ENCODE measurements at places on chromosomes 2 and 18.

- DNase-seq = no peak
These were observed 163.6 kb downstream of the AGPS start for GRCh38 chr2:177556153-177556552.

DNA sequence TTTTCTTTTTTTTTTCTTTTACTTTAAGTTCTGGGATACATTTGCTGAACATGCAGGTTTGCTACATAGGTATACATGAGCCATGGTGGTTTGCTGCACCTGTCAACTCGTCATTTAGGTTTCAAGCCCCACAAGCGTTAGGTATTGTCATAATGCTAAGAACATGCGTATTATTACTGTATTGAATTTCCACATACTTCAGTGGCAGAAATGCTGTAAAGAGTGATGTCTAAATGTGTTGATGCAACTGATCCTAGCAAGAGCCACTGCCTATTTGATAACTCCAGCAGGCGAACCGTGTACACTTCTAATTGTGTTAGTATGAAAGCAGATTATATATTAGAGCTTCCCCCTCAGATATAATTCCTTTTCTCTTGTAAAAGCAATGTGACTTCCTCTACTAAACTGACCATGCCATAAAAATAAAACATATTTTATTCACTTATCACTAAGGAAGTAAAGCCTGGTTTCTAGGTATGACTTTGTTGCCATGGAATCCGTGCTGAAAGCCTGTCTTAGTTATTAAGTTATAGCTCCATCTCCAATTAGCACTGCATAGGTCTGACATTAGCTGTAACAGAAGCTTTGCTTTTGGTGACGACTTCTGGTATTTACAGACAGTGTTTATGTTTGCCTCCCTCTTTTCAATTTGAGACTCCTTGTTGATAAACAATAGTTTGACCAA lies 280.0 kb downstream of the GALR1 start:
- DNase-seq = no peak

- no peak for DNase-seq
These were observed 206.0 kb upstream of the SPRED2 start for GRCh38 chr2:65638443-65638842.

GRCh38 chr2:194465641-194466040 lies 1191.4 kb upstream of the SLC39A10 start:
- no peak for DNase-seq

DNA sequence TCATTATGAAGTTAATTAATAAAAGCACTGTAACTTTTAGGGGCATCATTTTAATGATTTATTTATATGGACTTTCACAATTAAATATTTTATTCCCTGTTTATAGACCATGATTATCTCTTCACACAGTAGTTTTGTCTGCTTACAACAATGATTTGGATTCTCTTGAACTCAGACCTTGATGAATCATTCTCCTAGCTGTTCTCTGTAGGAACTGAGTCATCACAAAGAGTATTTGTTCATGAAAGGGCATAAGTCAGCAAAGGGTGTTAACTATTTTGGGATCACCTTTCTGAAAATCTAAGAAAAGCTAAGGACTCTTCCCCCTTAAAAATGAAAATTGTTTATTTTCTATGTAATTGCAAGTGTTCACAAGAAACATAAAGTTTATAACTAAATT lies 461.1 kb upstream of the UBE2E3 start:
- no peak for DNase-seq

DNA sequence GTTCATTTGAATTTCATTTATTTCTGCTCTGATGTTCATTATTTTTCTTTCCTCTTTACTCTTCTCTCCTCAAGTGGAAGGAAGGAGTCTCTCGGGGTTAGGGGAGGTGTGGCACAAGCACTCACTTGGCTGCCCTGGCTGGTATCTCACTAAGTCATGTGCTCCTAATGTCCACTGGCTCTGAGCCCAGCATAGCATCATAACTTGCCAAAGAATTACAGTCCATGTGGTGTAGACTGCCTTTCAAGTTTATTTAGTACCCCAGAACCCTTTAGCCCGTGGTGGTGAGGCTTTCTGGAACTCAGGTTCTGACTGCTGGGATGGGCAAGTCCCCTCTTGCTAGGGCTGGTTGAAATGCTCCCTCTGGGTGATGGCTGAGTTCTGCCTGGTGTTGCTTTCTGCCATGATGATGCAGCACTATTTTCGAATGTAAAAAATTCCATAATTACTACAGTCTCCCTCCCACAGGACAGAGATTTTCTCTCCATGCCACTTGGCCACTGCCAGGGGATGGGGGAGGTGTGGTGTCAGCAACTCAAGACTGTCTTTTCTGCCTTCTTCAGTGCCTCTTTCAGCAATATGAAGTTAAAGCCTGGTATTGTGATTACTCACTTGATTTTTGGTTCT lies 22.2 kb downstream of the SPAG16 start:
- DNase-seq = no peak

GRCh38 chr2:120856421-120856862 lies 120.8 kb downstream of the GLI2 start:
- DNase-seq = no peak

DNA sequence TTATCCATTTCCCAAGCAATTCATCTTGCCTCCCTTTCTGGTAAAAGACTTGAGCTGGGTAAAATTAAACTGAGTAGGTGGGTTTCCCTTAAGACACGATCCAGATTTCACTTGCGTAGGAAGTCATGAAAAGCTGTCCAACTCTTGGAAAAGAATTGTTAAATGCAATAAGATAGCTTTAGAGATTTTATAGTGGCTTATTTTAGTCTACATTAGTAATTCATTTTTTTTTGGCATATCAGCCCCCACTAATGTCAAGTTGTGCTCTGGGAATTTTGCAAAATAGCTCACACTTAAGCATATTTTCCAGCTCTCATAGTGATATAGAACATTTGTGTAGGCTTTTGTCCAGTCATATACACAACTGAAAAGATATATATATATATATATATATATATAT lies 344.7 kb upstream of the FIGN start:
- no peak for DNase-seq

DNA sequence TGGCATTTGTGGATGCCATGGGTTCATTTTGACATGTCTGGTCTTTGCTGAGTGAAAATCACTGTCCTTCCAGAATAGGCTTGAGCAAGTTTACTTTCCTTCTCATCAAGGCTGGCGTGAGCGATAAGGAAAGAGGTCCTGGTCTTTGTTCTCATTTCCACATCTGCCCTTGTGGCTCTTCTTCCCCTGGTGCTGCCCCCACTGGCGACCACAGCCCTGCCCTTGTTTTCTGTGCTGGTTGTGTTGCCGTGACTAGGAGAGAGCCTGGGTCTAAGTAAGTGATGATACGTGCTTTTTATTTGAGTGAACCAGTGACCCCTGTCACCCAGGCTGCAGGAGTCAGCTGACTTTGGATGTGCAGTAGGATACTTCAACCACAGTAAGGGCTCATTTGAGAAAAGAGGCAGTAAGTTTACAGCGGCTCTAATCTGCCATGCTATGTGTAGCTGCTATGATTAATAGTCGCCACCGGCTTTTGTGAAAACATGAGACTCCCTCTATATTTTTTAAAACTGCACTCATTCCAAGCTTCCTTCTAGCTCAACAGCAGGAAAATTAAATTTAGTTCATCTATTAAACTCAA lies 441.7 kb downstream of the RNF144A start:
- DNase-seq = no peak

GRCh38 chr2:150688016-150688415 lies 200.5 kb upstream of the RND3 start:
- no peak for DNase-seq

- DNase-seq = no peak
These were observed 10.5 kb upstream of the NOL10 start for GRCh38 chr2:10700078-10700803.

DNA sequence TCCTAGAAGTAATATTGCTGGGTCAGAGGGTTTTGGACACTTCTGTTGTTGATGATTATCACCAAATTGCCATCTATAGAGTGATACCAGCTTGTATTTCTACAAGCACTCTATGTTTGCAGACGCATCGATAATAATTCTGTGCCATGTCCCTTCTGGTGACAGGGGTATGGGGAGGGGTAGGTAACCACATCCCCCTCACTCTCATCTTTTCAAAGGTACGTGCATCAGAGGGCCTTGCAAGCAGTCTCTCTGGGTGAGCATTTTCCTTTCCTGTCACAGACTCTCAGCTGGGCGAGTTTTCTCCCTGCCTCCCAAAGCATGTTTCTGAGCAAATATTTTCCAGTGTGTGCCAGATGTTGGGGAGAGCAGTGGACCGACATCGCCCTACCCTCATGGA lies 98.0 kb downstream of the SMAD7 start:
- no peak for DNase-seq

DNA sequence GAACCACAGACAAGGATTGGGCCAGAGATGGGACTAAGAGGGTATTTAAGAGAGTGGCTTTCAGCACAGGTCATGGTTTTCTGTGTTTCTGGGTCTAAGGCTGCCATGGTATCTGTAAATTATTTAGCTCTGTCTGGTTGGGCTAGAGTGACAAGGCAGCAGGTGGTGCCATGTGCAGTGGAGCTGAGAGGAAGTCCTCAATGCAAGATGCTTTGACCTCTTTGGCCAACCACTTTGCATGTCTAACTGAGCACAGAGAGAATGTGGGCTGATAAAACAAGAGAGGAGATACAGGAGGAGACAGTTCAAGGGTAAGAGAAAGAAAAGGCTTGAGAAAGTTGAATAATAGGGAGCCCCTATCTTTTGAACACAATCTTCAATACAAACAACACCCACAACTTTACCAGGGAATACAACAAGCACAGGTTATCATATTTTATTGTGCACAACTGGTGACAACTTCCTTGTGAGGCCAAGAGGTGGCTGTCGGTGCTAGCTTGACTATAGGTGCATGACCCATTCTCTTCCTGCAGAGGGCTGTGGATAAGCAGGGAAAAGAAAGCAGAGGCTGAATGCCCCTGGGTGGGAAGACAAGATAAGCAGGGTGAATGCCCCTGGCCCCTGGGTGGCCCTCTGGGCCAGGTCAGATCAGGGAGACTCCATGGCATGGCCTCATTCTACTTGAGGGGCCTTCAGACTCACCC lies 12.3 kb downstream of the FLACC1 start:
- no peak for DNase-seq

GRCh38 chr2:80026040-80026729 lies 278.4 kb downstream of the LRRTM1 start:
- no peak for DNase-seq

GRCh38 chr2:225630824-225631533 lies 231.5 kb downstream of the NYAP2 start:
- no peak for DNase-seq

- no peak for DNase-seq
These were observed 34.3 kb upstream of the GPD2 start for GRCh38 chr2:156401861-156402260.

DNA sequence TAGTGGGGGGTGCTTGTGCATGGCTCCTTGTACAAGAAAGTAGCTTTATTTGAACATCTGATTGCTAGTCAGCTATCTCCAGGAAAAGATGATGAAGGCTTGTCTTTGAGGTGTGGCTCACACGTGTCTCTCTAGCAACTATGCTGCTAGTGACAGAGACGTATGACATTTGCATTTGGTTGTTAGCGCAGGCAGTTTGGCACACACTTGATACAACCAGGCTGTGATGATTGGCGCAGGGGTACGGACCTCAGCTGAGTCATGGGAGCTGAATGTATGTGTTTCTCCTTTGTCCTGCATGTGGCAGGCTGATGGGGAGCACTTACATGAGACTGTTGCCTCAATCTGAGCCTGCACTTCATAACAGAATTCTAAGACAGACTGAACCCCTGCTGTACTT lies 29.6 kb downstream of the PTCD3 start:
- DNase-seq = no peak

- no peak for DNase-seq
These were observed 268.3 kb downstream of the GALR1 start for GRCh38 chr18:77517901-77518300.

- no peak for DNase-seq
These were observed 32.5 kb upstream of the NT5DC4 start for GRCh38 chr2:112688086-112688880.

DNA sequence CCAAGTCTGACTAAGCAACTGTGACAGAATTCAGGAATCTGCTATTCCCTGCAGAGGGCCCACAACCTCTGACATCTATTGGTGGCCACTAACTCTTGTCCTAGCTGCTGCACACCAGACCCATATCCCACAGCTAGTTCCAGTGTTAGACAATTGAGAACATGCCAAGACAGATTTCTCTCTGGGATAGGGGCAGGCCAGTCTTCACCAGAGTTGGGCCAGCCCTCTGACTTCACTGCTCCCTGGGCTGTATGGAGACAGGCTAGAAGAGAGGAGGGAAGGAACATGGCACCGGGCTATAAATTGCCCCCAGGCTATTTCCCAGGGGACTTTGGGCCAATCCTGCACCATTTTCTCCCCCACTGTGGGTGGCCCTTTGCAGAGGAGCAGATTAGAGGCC lies 32.7 kb upstream of the CYP26B1 start:
- DNase-seq = no peak

Data from posterior cingulate gyrus (tissue), 11 donors.